ENCODE measurements at places on chromosomes 7 and 10. TPM values are rescaled to one million over a fixed set of nuclear protein-coding genes. Genes with fewer than 3 reads are reported as not detected.

PTPRE gene
- total RNA-seq = 15.9 TPM

CYREN gene
- 17.6 TPM for total RNA-seq

UPK3B gene
- 1.7 TPM for total RNA-seq

MYH16 gene
- not detected for total RNA-seq

HKDC1 gene
- total RNA-seq = 0.10 TPM

NPC1L1 gene
- total RNA-seq = 0.30 TPM

INHBA gene
- 6.5 TPM for total RNA-seq

VAX1 gene
- not detected for total RNA-seq

GRCh38 chr7:143735962-143736361 is 21.5 kb downstream of the CTAGE6 start:
- no peak for DNase-seq

DNA sequence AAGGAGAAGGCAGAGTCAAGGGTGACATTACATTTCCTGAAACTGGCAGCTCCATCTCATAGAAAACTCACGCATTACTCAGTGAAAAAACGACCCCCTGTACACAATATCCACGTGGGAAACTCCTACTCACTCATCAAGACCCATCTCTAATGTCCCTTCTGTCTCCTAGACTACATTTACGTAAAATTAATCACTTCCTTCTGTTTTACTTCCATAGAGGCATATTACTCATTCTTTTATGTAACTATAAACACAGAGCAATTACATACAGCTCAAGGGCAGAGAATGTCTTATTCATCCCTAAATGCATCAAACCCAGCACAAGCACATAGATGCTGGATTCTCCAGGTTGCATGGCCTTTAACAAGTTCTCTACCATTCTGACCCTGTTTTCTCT is 281.8 kb downstream of the KCNMA1 start:
- DNase-seq = no peak

GRCh38 chr7:116912269-116912909 is 40.9 kb upstream of the ST7 start:
- no peak for DNase-seq

- DNase-seq = no peak
Measured at GRCh38 chr7:108614896-108615295, 45.2 kb downstream of the DNAJB9 start.

- no peak for DNase-seq
Measured at GRCh38 chr10:62719061-62719460, 85.5 kb upstream of the ADO start.

DNA sequence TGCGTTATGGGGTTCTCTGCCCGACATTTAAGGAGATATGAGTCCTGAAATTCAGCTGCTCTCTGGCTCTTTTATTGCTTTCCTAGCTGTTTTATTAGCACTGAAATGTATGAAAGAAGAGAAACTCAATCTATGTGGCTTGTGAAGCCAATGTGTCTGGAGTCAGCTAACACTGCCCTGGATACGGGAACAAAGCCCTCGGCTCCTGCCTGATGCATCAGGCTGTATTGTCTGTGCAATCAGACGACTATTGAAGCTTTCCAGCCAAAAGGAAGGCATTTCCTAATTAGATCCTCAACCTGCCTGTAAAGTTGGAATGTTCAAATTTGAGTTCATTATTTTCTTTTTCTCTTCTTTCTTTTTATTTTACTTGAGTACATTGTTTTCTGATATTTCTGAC is 22.0 kb upstream of the TM9SF3 start:
- DNase-seq = no peak

- no peak for DNase-seq
Measured at GRCh38 chr10:16809074-16809718, 8.0 kb downstream of the RSU1 start.

DNA sequence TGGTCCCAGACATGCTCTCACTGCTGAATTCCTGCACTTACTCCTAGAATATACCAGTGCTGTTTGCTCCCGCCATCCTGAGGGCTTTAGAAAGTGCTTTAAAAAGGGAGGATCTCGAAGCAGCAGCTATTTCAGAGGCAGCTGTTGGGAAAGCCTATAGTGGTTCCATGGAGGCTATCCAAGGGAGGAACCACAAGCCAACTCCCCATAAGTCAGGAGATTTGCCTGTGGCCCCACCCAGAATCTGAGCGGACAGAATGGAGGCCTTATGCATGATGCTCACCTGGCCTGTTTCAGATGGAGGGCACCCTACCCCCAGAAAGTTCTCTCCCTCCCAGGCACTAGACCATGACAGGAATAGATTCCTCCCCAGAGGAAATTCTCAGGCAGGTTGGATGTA is 2.3 kb upstream of the KCNIP2 start:
- DNase-seq = no peak

DNA sequence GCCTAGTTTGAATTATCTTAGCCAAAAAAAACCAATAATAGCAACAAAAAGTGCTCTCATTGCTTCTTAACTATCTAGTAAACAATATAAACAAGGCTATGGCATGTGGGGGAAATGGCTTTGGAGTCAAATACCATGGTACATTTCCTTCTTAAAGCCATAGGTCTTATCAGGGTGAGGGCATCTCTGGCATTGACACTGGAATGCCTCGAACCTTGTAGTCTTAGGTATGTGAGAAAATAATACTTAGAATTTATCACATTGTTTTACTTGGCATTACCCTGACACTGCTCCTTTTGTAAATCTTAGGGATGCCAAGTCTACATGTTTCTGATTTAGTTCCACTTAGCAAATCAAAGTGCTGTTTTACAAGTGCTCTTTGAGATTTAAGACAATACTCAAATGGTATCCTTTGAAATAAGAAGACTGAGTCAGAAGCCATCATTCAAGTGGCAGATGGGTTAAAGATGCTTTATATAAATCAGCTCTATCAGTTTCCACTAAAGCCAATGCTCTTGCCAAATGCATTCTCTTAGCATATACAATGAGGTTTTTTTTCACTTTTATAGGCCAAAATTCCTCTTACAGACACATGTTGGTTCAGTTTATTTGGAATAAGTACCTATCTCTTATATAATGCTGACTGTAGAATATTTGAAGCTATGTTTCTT is 155.2 kb downstream of the HPSE2 start:
- DNase-seq = no peak

GRCh38 chr7:99446096-99446495 is 7.4 kb downstream of the CPSF4 start:
- DNase-seq = no peak

GRCh38 chr10:82377608-82378007 is 502.6 kb downstream of the NRG3 start:
- no peak for DNase-seq
